H9 (cell line): ENCODE measurements at places on chromosomes 4 and X. TPM values are rescaled to one million over a fixed set of nuclear protein-coding genes. Genes with fewer than 3 reads are reported as not detected.

Gene UGT2B17
- not detected in 2 replicates for total RNA-seq

Gene WDFY3
- total RNA-seq, result 54.6 and 56.7 TPM in 2 replicates

Gene CEP135
- 12.6 and 13.9 TPM in 2 replicates for total RNA-seq

Gene CXCL6
- 0.85 and 1.3 TPM in 2 replicates for total RNA-seq

DNA sequence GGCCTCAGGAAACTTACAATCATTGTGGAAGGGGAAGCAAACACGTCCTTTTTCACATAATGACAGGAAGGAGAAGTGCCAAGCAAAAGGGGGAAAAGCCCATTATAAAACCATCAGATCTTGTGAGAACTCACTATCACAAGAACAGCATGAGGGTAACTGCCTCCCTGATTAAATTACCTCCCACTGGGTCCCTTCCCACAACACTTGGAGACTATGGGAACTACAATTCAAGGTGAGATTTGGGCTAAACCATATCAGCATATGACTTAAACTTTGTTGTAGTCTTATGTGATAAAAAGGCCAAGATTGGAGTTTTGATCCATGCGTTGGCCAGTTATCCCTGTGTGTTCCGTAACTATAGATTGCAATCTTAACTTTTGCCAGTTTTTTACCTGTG is 68.3 kb downstream of the C4orf33 start:
- DNase-seq, result no peak
- no peaks in the 10 kb centered on the region for H3K27me3 ChIP-seq
- no peak overlapping the region for H3K27ac ChIP-seq

DNA sequence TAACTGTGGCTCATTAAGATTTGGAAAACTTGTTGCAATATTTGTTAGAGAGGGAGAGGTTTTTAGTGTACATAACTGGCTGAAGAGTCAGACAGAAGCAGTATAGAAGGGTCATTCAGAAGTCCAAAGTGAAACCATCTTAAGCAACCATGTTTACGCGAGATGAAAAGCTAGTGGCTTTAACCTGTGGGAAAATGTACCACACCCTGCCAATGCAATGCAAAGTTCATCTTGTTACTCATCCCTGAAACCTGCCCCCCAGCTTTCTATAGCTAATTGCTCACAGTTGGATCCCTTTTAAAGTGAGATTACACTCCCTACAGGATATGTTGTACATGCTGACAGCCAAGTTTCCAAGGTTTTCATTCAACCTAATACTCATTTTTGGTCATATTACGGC is 96.7 kb upstream of the RAPGEF2 start:
- no peaks in the 10 kb centered on the region; the same call in 1 of the 2 replicates for H3K27me3 ChIP-seq
- H3K4me1 ChIP-seq, result no peaks in the 10 kb centered on the region
- no peak for DNase-seq

DNA sequence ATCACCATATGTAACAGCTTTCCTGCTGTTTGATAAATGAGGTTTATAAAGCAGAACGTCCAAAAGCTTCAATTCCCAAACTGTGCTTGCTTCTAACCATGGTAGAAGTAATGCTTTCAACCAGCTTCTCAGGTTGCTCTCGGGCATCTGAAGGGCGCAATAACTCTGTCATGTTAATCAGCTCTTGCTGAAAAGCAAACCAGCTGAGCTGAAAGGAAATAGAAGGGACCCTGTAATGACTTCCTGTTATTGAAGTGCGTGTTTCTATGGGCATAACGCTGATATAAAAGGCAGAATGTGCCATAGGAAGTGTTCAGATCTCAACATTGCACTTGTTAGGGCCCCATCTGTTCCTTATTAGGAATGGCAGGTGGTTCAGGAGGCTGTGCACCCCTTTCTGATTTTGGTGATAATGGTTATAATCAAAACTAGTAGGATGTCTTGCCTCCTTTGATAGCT is 21.2 kb downstream of the HERC3 start:
- no peaks in the 10 kb centered on the region; the same call in 2 of the 3 replicates for H3K36me3 ChIP-seq
- H3K4me3 ChIP-seq, result no peak overlapping the region
- peaks cover 4% of the 10 kb centered on the region for H3K4me1 ChIP-seq

Gene SYTL4
- 0.13 TPM in 1 of 2 replicates, not detected in the other for total RNA-seq

DNA sequence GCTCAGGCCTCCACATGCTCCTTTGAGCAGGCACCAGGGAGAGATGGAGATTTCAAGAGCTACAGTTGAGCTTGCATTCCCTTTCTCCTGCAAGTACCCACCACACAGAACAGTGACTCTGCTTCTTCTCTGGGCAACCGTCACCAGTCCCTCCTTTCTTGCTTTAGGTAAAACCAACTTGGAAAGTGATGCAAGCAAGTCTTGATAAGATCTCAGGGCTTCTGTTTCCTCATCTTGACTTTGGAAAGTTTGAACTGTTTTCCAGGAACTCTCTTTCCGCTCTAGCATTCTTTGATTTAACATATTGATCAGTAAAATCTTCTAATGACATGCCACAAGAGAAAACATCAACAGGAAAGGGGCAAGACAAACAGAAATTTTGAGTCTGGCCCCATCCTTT is 73.7 kb downstream of the USP46 start:
- H3K27ac ChIP-seq, result no peak overlapping the region
- H3K4me1 ChIP-seq, result no peaks in the 10 kb centered on the region
- DNase-seq, result no peak
